ENCODE measurements at places on chromosomes 11 and 22.
A peak's percentile ranks its signal among the peaks of the same experiment; 100 is the strongest.

GRCh38 chr22:28629420-28630176 lies 50.0 kb downstream of the TTC28 start:
- no peak for DNase-seq

GRCh38 chr22:46753761-46754109 lies 8.7 kb upstream of the TBC1D22A start:
- DNase-seq = no peak

DNA sequence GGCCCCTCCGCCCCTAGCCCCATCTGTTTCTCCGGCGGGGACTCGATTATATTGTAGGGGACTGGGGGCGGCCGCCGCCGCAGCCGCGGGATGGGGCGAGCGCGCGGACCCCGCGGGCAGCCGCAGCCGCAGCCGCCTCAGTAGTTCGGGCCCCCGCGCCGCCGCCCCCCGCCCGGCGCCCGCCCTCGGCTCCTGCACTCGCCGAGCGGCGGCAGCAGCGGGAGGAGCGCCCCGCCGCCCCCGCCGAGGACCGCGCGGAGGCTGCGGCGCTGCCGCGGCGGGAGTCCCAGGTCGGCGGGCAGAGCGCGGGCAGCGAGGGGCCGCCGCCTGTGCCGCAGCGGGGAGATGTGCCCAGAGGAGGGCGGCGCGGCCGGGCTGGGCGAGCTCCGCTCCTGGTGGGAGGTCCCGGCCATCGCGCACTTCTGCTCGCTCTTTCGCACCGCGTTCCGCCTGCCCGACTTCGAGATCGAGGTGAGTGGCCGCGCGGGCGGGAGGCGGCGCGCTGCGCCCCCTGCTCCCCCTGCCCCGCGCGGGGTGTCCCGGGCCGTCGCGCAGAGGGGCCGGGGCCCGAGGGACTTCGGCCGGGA lies at the start of gene CECR2:
TSS of gene CECR2 (plus strand) at position 22 of the 587 bp plus-strand sequence. CDS start at position 346, 324 bp downstream.
- peak; percentile 25 for DNase-seq

DNA sequence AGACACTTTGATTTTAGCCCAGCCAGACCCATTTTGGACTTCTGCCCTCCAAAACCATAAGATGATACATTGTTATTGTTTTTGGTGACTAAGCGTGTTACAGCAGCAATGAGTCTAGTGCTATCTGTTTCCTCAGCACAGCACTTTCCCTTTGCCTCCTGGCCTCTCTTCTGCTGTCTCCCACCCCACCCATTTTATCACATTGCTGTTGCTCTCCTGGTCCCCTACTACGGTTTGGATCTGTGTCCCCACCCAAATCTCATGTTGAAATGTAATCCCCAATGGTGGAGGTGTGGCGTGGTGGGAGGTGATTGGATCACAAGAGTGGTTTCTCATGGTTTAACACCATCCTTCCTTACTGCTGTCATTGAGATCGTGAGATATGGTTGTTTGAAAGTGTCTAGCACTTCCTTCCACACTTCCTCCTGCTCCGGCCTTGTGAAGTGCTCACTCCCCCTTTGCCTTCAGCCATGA lies 59.8 kb upstream of the CD82 start:
- no peak for DNase-seq

GRCh38 chr22:40341604-40342003 lies 4.7 kb upstream of the ADSL start:
- no peak for DNase-seq

GRCh38 chr11:16795146-16795545 lies 56.7 kb downstream of the C11orf58 start:
- no peak for DNase-seq

DNA sequence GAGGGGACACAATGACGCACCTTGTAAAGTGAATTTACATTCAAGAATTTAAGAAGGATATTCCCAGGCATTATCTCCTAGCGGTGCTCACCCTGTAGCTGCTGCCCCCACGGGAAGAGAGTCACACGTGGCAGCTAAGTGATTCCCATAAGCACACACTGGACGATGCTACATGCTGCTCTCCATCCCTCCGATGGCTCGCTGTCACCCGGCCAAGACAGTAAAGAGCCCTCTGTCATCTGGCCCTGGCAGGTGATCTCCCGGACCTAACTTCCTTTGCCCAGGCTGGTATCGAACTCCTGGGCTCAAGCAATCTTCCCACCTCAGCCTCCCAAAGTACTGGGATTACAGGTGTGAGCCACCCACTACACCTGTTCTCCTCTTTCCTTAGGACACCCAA lies 39.9 kb upstream of the IGSF9B start:
- DNase-seq = no peak

DNA sequence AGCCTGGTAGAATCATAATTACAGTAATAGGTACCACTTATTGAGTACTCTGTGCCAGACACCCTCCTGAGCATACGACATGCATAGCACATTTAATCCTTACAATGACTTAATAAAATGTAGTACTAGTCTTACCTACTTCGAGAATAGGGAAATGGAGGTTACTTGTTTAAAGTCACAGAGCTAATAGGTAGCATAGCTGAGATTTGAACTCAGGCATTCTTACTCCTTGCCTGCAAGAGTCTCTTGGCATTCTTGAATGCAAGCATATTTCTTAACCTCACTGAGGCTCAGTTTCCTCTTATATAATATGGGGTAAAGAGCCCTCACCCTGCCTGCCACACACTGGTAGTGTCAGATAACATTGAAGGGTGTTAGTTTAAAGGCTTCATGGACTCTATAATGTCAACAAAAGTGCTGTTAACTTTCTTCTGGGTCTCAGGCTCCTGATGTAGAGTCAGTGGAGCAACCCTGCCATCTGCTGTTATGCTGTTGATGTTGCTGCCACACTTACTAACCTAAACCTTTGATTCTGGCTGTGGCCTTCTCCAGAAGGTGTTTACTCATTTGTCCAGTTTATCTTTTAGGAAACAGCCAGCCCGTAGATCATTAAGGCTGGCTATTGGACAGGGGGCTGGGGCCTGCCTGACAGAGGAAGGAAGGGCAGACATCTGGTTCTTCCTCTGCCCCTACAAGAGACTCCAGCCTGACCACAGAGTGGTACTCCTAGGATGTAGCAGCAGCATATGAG lies 18.9 kb downstream of the LIMK2 start:
- peak; percentile 54 for DNase-seq

GRCh38 chr11:66172146-66172545 lies 96.3 kb upstream of the RAB1B start:
- peak; percentile 51 for DNase-seq
